Fibroblast of the aortic adventitia (primary cell): ENCODE measurements at places on chromosomes 5 and 9. TPM values are rescaled to one million over a fixed set of nuclear protein-coding genes. Genes with fewer than 3 reads are reported as not detected.

DNA sequence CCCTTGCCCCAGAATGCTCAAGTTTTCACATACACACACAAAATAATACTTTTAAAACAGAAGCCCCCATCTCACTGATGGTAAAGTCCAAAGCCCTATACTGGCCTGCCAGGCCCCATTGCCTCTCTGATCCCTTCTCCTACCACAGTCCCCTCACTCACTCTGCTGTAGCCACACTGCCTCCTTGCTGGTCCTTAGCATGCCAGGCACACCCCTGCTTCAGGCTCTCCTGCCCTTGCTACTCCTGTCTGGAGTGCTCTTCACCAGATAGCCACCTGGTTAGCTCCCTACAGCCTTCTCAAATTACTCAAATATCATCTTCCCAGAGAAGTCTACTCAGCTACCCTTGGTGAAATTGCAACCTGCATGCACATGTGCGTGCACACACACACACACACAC, 177.5 kb downstream of the C5orf15 start:
- no peak for DNase-seq

DNA sequence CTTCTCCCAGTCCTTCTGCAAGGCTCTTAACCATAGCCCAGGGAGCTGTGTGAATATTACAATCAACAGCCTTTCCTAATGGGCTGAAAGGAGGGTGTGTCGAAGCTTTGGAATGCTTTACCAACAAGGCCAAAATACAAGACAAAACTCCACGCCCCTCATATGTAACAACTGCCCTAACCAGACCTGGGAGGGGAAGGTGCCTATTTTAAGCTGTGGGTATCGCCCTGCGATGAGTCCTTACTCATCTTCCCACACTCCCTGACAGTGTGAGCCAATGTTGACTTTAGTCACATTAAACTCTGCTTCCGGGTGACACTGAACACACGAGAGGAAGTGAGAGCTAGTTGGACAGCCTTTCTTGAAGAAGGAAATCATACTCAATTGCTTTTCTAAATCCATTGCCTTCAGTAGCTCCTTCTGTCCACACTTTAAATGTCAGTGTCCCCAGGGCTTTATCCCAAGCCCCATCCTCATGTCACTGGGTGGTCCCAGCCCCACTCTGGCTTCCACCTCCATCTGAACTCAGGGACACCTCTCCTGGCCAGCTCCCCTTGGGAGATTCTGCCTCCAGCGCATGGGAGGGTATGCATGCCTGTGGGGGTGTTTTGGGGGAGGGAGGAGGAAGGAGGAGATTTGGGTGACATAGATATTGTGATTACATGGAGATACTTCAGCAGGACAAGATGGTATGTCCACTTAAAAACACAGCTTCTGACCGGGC, 6.5 kb upstream of the TBC1D9B start:
- peak; percentile 36 for DNase-seq

GRCh38 chr5:132674671-132675506, 1.1 kb downstream of the IL4 start:
- peak; percentile 97 for DNase-seq

- no peak for DNase-seq
Observed at GRCh38 chr5:144002876-144003275, 167.6 kb downstream of the YIPF5 start.

GRCh38 chr5:134101686-134102439, 12.6 kb upstream of the TCF7 start:
- peak; percentile 20 for DNase-seq

DNA sequence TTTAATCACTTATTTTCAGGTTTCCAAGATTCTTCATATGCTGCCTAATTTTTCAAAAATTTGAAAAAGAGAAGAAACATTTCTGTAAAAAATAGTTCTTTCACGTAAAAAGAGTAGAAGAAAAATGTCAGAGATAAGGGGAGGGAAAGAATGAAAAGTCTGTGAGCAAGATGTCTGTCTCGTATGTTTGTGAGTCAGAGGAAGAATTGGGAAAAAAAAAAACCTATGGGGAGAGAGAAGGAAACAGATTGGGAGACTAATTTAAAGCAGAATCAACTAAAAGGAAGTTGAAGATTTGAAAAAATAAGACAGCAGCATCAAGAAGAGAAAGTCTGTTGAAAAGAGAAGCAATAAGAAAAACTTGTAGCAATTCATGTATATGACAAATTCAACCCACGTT, 456.3 kb downstream of the HINT1 start:
- DNase-seq = no peak

DNA sequence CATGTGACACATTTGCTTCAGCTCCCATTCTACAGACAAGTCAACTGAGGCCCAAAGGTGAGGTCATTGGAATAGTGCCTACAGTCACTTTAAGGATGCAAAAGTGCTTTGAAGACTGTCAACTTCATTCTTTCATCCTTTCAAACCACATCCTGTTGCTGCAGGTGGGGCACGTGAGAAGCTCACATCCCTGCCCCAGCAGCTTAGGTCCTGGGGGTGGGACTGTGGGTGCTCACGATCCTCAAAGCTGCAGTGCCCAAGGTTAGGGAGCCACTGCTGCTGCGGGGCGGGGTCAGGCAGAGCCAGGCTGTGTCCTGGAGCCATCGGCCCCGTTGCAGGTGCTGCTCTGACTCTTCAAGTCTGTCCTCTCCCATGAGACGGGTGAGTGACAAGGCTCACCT, 57.9 kb upstream of the IER5L start:
- no peak for DNase-seq

GRCh38 chr9:136552117-136552703, 6.4 kb upstream of the NOTCH1 start:
- peak; percentile 88 for DNase-seq

DNA sequence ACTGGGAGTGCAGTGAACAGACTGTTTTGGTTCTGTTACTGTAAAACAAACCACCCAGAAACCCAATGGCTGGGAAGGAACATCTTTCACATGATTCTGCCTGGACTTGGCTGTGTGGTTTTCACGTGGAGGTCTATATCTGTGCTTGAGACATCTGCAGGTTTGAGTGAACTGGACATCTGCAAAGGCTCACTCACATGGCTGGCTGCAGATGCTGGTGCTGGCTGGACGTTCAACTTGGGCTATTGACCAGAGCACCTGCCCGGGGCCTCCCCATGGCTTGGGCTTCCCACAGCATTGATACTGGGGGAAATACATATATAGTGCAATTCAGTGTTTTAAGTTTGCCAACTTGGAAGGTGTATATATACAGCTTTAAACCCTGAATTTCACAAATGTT, 6.8 kb downstream of the CTSL start:
- DNase-seq = no peak

GRCh38 chr5:55220433-55221185, 6.5 kb downstream of the MCIDAS start:
- DNase-seq = no peak

DNA sequence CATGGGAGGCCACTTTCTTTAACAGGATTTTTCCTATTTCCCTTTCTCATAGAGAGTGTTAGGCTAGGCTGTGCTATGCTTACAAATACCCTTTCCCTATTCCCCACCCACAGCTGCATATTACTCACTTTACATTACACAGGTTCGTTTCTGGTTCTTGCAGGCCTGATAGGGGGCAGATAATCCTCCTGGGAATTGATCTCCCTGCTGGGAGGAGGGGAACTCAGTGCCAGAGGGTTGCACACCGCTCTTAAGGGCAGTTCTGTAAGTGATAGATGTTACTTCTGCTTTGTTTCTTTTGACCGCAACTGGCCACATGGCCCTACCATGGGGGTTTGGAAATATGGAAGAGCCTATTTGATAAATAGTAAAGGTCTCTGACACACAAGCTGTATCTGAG, 54.0 kb upstream of the NTRK2 start:
- DNase-seq = no peak

GRCh38 chr9:134993416-134993815, 75.7 kb upstream of the FCN1 start:
- no peak for DNase-seq

- DNase-seq = no peak
Observed at GRCh38 chr9:135144581-135145170, 57.2 kb downstream of the OLFM1 start.

GRCh38 chr9:124054582-124055227, 43.1 kb downstream of the LHX2 start:
- peak; percentile 92 for DNase-seq

- DNase-seq = no peak
Observed at GRCh38 chr5:60243713-60244112, 350.2 kb upstream of the PDE4D start.

DNA sequence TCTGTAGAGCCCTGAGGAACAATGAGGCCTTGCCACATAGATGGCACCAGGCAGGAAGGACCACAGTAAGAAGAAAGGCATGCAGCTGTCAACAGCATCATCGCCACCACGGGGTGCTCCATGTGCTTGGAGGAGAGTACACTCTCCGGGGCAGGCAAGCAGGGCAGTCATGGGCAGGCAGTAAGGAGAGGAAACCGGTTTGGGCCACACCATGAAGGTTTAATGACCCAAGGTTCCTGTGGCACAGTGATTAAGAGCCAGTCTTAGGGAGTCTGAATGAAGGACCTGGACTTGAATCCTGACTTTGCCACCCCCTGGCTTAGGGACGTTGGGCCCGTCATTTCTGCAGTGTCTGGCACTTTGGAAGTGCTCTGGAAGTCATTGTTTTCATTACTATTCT, 80.6 kb upstream of the ZBTB43 start:
- no peak for DNase-seq

DNA sequence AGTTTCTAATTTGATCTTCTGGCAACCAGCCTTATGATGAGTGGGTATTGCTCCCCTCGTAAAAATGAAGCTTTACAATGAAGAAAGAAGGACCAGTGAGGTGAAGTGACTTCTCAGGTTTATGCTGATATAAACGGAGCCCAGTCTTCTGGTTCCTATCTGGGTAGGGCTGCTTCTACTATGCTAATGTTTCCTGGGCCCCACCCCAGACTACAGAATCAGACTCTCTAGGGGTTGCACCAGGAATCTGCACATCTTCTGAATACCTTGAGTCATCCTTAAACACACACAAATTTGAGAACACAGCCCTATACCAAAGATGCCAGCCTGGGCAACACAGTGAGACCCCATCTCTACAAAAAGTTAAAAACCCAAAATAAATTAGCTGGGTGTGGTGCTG, 16.2 kb downstream of the BTF3 start:
- DNase-seq = no peak

DNA sequence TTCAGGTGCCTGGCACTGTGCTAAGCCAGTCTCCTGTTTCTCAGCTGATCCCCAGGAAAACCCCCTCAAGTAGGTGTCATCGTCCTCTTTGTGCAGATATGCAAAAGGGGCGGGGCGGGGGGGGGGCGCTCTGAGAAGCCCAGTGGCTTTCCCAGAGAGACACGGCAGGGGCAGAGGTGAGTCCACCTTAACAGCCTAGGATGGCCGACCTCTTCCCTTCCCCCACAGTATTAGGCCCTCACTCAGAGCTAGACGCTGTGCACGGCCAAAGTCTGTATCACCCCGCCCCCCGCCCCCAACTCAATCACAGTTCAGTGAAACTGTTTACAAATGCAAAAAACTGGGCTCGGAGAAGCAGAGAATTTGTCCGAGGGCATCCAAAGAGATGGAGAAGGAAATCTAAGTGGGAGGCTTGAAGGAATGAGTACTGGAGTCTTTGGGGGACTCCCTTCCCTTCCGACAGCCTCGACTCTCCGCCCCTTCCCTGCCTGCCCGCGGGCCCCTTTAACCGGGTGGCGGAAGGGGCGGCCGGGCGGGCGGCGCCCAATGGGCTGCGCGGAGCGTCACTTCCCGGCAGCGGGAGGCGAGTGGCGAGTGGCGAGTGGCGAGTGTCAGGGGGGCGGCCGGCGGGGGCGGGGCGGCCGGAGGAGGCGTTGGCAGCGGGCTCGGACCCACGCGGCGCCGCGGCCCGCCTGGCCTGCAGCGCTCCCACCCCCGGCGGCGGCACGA, at the start of gene ERGIC1:
Gene ERGIC1, plus strand, starts transcription at position 566 of the 729 bp plus-strand sequence. Its CDS starts 163 bp downstream, at position 729.
- peak; percentile 74 for DNase-seq

DNA sequence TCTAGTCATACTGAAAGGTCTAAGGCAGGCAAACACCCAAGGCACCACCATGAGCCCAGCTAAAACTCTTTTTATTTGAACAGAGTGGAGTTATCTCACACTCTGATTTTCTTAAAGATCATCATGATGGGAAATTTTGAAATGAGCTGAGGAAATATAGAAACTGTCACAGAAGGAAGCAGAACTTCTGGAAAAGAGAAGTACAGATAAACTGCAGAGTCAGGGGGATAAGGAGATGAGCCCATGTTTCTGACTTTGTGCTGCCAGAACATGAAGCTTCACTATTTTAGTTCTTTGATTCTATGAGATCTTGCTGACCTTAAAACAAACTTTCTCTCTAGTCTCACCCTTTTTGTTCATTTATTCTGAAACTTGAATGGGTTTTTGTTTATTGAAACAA, 406.5 kb upstream of the EDIL3 start:
- DNase-seq = no peak

GRCh38 chr9:108534741-108535140, 321.0 kb downstream of the ACTL7B start:
- peak; percentile 71 for DNase-seq

DNA sequence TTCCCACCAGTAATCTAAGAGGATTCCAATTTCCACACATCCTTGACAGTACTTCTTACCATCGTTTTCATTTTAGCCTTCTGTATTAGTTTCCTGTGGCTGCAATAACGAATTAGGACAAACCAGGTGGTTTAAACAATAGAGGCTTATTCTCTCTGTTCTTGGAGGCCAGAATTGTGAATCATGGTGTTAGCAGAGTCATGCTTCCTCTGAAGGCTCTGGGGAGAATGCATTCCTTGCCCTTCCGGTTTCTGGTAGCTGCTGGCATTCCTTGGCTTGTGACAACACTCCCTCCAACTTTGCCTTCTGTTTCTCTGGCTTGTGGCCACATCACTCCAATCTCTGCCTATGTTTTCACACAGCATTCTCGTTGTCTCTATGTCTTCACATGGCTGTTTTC, 23.5 kb downstream of the RIGI start:
- DNase-seq = peak; percentile 72

GRCh38 chr5:138418444-138418843, 20.4 kb upstream of the REEP2 start:
- DNase-seq = no peak

DNA sequence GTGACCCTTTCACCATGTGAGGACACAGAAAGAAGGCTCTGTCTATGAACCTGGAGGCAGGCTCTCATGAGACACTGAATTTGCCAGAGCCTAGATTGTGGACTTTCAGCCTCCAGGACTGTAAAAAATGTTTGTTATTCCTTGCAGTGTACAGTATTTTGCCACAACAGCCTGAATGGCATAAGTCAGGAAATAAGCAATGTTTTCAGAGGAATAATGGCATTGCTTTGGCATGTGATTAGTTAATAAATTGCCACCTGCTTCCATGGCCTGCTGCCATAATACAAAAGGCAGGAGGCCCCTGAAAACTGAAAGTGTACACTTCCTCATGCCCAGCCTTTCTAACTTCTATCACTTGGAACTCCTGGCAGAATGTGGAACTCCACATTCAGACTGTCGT, 408.1 kb downstream of the GADD45G start:
- no peak for DNase-seq

- DNase-seq = no peak
Observed at GRCh38 chr5:123112196-123112595, 23.2 kb downstream of the PRDM6 start.

ANKRD55 gene
- 0.57 TPM in 1 of 2 replicates, not detected in the other for total RNA-seq

SLC34A3 gene
- total RNA-seq = not detected in 2 replicates
